Psoas muscle (tissue), 8 donors: ENCODE measurements at places on chromosomes 4 and X. TPM values are rescaled to one million over a fixed set of nuclear protein-coding genes. Genes with fewer than 3 reads are reported as not detected.

MAGED4B gene
- 0.39 TPM for polyA plus RNA-seq

DNA sequence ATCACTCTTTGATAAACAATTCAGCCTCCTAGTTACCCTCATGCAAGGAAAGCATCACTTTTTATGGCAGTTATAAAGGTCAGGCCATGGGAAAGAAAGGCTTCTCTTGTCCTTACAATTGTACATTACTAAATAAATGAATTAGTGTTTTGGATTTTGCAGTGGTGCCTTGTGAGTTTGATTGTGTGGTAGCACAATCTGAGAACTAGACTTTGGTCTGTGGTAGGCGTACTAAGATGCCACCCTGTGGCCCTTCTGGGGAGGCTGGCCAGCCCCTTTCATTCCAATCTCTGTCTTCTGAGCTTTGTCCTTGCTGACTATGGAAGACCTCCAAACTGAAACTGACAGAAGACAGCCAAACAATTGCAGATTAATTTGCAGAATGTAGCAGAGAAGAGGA is 14.6 kb upstream of the HNRNPD start:
- DNase-seq = no peak

ATP7A gene
- 0.97 TPM for polyA plus RNA-seq

DNA sequence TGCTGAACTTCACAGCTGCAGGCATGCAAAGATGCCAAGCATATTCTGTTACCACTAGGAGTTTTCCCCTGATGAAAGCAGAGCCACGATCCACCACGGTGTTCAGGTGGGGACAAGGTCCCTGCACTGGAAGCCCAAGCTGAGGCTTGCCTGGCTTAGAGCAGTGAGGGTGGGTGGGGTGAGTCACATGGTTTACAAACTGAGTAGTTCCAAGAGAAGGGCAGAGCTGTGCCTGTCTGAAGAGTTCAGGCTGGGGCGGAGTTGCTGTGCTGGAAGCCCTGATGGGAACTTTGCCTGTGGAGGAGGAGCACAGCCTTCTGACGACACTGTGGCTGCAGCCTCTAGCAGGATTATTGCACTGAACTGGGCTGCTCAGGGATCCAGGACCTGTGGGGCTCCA is 45.5 kb downstream of the FAM9B start:
- DNase-seq = peak; percentile 18

- no peak for DNase-seq
Observed at GRCh38 chr4:161444626-161445025, 719.2 kb downstream of the FSTL5 start.

DNA sequence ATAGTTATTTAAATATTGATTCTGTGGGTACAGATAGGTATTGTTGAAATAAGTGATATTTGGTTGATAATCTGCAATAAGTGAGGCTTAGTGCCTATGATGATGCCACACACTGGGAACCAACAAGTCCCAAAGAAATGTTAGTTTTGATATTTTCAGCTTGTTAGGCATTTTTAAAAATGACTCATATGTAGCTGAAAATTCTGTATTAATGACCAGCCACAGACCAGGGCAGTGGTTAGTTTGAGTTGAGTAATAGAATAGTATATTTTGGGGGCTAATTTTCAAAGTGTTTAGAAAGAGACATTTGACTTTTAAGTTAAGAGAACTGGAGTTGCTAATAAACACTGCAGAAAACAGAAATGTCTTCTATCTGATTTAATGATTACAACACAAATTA is 9.4 kb downstream of the INTU start:
- no peak for DNase-seq

GRCh38 chrX:105610411-105610810 is 211.9 kb upstream of the NRK start:
- no peak for DNase-seq

DNA sequence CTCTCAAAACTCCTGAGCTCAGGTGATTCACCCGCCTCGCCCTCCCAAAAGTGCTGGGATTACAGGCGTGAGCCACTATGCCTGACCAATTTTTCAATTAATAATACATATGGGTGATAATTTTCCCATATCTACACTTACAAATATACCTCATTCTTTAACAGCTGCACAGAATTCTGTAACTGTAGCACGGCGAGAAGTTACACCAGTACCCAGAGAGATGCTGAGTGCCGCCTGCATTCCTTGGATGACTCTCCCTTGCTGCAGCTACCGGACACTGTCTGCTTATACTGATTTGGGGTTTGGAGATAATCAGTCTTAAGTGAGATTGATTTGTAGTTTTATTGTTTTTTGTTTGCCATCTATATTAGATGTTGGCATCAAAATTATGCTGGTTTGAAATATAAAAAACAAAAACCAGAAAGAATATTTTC is 5.8 kb downstream of the TIFA start:
- DNase-seq = no peak

FAM47E gene
- polyA plus RNA-seq = 2.6 TPM

RPL39 gene
- polyA plus RNA-seq = 6,099 TPM

GRCh38 chrX:154488336-154489075 is 1.9 kb downstream of the SLC10A3 start:
- no peak for DNase-seq

DNA sequence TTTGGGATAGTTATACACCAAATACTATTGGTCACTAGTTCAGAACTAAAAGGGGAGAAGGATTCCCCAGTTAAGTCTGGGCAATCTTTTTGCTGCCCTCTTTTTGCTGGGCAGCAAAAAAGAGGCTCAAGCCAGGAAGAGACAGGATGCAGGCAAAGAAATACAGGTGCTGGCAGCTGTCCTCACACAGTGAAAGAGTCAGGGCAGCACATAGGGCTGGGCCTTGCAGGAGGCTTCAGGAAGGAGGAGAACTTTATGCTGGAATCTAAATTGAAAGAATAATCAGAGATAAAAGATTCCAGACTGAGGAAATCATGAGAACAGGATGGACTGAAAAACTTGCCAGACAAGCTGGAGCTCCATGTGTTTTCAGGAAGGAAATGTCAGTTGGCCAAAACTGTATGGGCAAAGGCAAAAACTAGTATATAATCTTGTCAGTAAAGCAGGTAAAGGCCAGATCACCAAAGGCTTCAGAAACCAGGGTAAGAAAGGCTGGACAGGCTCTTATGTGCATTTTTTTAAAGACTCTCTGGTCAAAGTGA is 46.8 kb downstream of the PDGFC start:
- DNase-seq = no peak

USO1 gene
- 136 TPM for polyA plus RNA-seq

- no peak for DNase-seq
Observed at GRCh38 chrX:11446336-11446735, 153.1 kb downstream of the AMELX start.

SPANXN2 gene
- polyA plus RNA-seq = not detected

GRCh38 chr4:106953036-106953705 is 82.9 kb downstream of the DKK2 start:
- DNase-seq = no peak

DNA sequence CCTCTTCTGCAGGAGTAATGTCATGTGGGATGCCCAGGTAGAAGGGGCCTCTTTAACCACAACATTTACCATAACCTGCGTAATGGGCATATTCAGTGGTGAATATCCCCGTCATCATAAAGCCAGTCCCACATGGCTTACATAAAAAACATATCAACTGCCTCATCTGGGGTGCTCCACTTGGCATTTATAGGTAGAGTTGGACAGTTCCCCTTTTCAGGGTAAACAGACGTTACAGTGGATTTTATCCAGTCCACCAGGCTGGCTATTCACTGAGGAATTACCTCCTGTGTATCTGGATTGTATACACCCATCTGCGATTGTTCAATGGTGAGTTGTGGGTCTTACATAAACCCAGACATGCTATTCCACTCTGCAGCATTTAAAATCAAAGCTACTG is 70.7 kb upstream of the ANKRD17 start:
- no peak for DNase-seq

- DNase-seq = no peak
Observed at GRCh38 chr4:1055721-1056590, 44.5 kb downstream of the FGFRL1 start.

CXorf49 gene
- polyA plus RNA-seq = not detected

CTPS2 gene
- 2.4 TPM for polyA plus RNA-seq

DNA sequence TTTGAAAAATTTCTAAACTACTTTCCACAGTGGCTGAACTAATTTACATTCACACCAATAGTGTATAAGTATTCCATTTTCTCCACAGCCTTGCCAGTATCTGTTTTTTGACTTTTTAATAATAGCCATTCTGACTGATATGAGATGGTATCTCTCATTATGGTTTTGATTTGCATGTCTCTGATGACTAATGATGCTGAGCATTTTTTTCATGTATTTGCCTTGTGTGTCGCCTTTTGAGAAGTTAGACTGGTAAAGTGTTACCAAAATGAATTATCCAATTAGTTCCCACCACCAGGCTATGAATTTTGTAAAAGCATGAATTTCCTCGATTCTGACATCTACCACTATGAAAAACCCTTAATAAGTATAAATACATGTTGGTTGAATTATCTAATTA is 242.2 kb upstream of the GK2 start:
- DNase-seq = no peak

- DNase-seq = no peak
Observed at GRCh38 chr4:83361416-83362103, 26.9 kb upstream of the HPSE start.

GRCh38 chrX:111376897-111377578 is 35.0 kb downstream of the DCX start:
- DNase-seq = no peak

SMS gene
- polyA plus RNA-seq = 50.3 TPM

TRPC3 gene
- 0.08 TPM for polyA plus RNA-seq

DNA sequence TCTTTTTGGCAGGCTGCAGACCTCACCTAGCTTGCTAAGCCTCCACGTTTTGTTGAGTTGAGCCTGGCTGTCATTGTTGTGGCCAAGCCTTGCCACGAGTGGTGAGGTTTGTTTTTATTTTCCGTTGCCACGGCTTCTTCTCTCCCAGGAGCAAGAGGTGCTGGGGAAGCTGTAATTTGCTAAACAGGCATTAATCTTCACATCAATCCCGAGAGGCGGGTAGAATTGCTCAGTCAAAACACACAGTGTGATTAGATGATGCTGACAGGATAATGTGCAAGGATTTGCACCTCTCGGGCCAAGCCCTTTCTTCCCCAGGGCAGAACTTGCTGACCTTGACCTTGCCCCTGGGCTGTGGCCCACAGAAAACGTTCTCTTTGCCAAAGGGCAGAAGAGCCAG is 72.2 kb upstream of the ATP6AP2 start:
- DNase-seq = no peak

GRCh38 chr4:186920992-186921391 is 197.3 kb upstream of the FAT1 start:
- DNase-seq = no peak

DNA sequence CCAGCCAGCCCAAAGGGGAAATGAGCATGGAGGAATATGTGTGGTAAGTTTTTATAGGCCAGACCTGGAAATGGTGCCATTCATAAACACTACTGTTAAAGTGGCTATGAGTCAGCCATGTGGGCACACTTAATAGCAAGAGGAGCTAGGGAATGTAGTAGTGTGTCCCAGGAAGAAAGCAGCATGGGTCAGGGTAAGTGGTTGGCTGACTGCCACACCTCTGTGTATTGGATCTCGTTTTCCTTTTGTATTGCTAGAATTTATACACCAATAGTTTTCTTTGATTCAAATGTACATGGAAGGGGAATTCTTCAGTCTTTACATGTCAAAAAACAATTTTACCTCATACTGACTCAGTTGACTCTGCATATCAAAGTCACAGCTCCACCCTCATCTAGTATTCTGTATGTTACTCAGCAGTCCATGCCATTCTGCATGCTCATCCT is 22.9 kb upstream of the SGMS2 start:
- no peak for DNase-seq

DNA sequence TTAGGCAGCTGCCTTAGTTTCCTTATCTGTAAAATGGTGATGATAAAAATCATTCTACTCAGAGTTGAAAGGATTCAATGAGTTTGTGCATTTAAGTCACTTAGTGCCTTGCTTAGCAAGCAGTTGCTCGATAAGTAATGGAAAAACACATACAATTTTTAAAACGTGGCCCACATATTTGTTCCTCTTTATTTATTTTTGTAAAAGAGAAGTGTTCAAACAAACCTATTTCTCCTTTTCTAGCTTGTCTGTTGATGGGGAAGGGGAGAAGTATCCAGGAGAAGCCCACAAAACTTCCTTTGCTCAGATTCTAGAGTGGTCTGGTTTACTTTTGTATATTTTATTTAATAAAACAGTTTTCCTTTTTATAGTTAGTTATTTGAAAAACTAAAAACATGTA is 3.3 kb upstream of the HPGDS start:
- no peak for DNase-seq

DNA sequence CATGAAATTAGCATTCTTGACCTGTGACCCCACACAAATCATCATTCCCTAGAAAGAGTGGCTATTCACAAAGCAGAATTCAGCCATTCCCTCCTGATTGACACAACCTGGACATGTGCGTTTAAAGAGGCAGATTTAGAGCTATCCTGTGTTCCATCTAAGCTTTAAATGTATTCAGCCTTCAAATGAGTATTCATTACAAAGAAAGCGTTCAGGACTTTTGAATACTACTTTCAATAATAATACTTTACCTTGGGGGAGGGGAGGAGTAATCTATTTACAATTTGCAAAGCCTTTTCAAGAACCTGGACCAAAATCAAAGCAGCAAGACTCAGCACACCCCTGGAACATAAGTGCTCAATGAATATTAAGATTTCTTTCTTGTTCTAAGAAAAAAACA is 22.5 kb upstream of the GPC4 start:
- DNase-seq = no peak

DNA sequence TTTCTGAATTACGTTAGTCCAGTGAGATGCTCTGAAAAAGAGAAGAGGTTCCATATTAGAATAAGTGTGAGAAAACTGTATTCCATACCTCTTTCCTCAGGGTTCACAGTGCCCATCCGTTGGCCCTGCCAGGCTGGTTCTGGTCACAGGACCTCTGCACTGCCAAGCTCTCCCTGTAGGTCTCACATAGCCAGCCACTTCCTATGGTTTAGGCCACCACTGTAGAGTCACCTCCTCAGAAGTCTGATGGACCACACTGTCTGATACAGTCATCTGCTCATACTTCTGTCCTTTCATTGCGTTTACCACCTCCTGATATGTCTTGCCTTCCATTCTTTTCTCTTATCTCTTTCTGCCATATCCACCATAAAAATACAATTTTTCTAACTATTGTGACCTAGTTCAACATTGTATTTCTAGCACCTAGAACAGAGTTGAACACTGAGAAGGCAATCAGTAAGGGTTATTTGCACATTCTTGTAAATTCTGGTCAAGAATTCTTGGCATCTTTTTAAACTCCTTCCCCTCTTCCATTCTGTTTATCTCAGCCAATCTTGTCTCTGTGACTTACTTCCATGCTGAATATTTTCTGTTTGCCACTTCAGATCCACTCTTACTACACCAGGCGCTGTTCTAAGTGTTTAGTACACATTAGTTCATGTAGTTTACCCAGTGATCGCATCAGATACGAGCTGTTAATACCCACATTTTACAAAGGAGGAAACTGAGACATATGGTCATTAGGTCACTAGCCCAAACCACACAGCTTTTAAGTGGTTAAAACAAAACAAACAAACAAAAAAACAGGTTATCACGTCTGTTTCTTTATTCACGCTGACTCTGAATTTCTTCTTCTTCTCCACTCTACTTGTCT is 125.6 kb downstream of the CBR4 start:
- DNase-seq = no peak

GRCh38 chrX:19728915-19729314 is 158.5 kb downstream of the SH3KBP1 start:
- DNase-seq = no peak

GRCh38 chr4:169912996-169913395 is 113.2 kb downstream of the MFAP3L start:
- DNase-seq = no peak

MAGEA1 gene
- not detected for polyA plus RNA-seq

GRCh38 chrX:37425370-37425769 is 76.2 kb downstream of the PRRG1 start:
- no peak for DNase-seq

- no peak for DNase-seq
Observed at GRCh38 chr4:7932287-7932686, 7.4 kb downstream of the AFAP1 start.

PRKG2 gene
- polyA plus RNA-seq = 0.01 TPM
